ENCODE measurements at places on chromosomes 1 and 21. TPM values are rescaled to one million over a fixed set of nuclear protein-coding genes. Genes with fewer than 3 reads are reported as not detected.
A peak's percentile ranks its signal among the peaks of the same experiment; 100 is the strongest.

The ATP1A4 gene
- total RNA-seq: not detected

GRCh38 chr21:35197992-35198431 lies 148.9 kb upstream of the RUNX1 start:
- DNase-seq: no peak

- DNase-seq: no peak
These were observed 75.1 kb downstream of the LAMC1 start for GRCh38 chr1:183098317-183098716.

DNA sequence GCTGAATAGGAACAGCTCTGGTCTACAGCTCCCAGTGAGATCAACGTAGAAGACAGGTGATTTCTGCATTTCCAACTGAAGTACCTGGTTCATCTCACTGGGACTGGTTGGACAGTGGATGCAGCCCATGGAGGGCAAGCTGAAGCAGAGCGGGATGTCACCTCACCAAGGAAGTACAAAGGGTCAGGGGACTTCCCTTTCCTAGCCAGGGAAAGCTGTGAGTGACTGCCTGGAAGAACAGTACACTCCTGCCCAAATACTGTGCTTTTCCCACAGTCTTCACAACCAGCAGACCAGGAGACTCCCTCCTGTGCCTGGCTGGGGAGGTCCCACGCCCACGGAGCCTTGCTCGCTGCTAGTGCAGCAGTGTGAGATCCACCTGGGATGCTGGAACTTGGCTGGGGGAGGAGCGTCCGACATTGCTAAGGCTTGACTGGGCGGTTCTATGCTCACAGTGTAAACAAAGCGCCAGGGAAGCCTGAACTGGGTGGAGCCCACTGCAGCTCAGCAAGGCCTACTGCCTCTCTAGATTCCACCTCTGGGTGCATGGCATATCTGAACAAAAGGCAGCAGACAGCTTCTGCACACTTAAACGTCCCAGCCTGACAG lies 14.7 kb downstream of the CR1L start:
- DNase-seq: no peak

GRCh38 chr1:219582296-219582695 lies 30.6 kb downstream of the ZC3H11B start:
- no peak for DNase-seq

DNA sequence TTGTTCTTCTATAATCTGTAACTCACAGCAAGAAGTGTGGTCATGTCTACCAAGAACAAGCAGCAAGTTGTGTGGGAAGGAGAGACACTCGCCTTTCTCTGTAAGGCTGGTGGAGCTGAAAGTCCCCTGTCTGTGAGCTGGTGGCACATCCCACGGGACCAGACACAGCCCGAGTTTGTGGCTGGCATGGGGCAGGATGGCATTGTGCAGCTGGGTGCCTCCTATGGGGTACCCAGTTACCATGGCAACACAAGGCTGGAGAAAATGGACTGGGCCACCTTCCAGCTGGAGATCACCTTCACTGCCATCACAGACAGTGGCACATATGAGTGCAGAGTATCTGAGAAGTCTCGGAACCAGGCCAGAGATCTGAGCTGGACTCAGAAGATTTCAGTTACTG lies 15.5 kb downstream of the CD101 start:
- DNase-seq: no peak

DNA sequence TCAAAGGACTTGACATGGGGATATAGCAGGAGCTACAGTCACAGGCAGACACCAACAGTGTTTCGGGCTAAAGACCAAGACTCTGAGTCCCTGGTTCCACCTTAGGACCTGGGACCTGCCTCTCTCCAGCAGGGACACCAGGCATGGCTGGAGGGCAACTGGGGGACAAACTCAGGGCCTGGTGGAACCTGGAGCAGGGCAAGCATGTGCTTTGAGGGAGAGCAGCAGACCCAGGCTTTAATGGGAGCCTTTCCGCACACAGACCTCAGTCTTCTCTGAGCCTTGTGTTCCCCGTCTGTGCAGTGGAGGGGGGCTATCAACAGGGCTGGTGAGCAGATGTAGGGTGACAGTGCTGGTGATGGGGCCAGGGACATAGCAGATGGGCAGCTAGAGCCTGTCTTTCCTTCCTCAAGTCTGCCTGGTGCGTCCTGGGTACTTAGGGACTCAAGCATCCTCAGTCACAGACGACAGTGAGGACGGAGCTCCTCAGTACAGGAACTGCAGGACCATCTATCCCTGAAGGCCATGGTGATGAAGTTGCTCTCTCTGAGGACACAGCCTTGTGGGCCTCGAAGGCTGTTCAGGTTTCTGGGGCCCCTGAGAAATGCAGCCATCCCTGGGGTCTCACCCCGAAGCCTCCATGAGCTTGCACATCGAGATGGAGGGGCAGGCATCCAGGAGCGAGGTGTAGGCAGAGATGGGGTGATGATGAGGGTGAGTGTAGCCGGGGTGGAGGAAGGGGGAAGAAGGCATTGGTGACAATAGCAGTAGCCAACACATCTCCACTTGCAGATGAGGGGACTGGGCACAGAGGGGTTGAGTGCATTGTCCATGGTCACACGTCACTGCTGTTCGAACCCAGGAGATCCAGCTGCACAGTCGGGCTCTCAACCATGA lies 593.4 kb downstream of the PTPRU start:
- no peak for DNase-seq

DNA sequence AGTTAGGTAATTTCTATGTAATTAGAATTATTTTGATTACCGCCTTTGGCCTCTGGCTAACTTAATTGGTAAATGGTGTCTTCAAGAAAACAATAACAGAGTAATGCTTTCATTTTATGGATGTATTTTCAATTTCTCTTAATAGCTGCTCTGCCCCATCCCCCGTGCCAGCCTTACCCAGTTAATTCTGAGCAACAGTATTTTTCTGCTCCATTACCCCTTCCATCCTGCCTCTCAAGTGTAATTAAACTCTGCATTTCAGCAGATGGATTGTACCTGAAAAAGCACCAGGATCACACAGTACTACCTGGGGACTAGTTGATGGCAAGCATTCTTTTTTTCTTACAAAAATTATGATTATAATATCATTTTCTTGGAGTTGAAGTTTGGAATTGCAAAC lies 104.2 kb downstream of the KIAA0319L start:
- DNase-seq: no peak

The JTB gene
- total RNA-seq: 204 TPM

DNA sequence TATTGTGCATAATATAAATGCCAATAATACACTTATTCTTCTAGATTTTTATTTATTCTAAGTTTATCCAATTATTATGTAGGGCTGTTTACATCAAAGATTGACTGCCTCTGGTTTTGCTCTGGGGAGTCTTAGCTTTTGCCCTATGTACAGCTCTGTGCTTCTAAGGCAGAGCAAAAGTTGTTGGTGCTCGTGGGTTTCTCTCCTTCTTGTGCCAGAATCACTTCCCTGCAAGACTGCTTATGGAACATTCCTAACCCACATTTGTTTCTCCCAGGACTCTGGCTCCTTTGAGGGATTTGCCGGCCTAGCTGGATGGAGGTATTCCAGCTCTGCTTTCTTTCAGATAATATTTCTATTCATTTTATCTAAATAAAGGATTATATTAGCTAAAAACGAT lies 849.1 kb downstream of the USP25 start:
- no peak for DNase-seq

DNA sequence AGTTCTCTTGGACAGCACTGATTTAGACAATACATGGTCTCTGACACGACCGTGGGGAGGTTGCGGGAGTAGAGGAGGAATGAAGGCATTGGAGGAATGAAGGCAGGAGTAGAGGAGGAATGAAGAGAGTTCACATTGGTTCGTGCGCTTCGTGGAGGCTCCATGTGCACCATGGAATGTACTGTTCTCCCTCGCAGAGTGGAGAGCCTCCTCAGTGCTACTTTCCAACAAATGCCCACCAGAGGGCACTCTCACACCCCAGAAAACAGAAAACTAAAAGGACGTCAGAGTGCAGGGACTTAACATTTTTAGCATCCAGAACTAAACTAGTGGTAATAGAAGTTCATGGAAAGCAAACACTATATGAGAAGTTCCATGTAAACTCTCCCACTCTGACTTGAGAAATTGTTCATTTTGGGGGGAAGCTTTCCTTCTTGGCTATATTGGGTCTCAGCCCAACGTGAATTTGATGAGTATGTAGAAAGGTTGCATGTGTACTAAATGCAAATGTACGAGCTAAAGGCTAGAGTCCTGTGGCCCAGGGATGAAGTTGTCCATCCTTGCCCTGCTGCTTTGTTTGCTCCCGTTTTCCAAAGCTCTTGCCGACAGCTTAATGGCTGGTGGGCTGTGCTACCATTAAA lies 211.6 kb downstream of the LMX1A start:
- peak; percentile 11 for DNase-seq

DNA sequence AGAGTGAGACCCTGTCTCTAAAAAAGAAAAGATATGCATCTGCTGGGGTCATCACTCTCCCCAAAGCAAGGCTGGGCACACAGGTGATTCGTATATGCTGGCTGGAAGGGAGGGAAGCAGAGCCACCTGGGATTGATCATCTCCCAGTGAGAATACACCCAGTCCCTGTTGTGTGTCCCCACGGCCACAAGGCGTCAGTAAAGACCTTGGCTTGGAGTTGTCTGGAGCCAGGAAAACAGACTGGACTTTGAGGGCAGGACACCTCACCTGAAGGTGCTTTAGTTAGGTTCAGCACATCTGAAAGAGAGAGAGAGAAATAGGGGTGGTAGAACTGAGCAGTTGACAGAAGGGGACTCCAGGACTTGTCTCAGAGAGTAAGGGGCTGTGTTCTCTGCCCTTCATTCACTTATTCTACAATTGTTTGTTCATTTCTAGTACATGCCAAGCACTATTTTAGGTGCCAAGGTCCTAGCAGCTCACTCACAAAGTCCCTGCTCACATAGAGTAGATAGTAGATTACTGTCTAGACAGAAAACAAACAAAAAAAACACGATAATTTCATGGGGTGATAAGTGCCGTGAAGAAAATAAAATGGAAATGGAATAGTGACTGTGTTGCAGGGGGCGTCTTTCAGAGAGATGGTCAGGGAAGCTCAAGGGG lies 13.5 kb downstream of the CITED4 start:
- DNase-seq: no peak

DNA sequence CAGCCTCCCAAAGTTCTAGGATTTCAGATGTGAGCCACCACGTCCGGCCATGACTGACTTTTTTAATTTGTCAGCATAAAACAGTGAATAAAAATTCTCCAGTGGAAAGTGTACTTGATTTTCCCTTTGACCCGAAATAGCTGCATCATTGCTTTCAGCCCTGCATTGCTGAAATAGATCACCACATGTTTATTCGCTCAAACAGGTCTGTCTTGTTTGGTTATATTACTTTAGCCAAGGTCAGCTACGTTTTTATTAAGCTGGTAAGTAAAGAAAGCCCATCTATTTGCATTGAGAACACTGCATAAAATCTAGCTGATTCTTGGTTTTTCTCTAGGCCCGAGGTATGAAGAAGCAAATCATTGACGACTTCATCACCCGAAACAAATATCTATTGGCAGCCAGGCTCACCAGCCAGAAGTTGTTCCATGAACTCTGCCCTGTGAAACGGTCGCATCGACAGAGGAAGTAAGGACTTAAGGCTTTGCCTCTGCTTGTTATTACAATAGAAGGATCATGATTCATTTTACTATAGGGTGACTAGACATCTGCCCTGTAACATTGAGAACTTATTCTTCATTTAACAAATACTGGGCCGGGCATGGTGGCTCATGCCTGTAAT lies 25.6 kb downstream of the AGMAT start:
- DNase-seq: no peak

Measured in activated naive CD8-positive, alpha-beta T cell treated with anti-CD3 and anti-CD28 coated beads for 36 hours (primary cell).